ENCODE measurements at places on chromosomes 1 and 21. TPM values are rescaled to one million over a fixed set of nuclear protein-coding genes. Genes with fewer than 3 reads are reported as not detected.

Gene HCN3
- 0.36 TPM for total RNA-seq

GRCh38 chr1:69244211-69244610 is 323.5 kb upstream of the LRRC7 start:
- no peak for DNase-seq
- no peak overlapping the region for H3K4me3 ChIP-seq
- H3K36me3 ChIP-seq: no peaks in the 10 kb centered on the region
- H3K4me1 ChIP-seq: no peaks in the 10 kb centered on the region

GRCh38 chr1:158583962-158584361 is 4.3 kb upstream of the OR10X1 start:
- H3K4me3 ChIP-seq: no peak overlapping the region
- H3K27me3 ChIP-seq: no peaks in the 10 kb centered on the region

GRCh38 chr21:28882345-28882744 is 110.3 kb downstream of the LTN1 start:
- H3K4me3 ChIP-seq: no peak overlapping the region
- no peaks in the 10 kb centered on the region for H3K27me3 ChIP-seq
- 0 out of 2 replicates have a peak, but pooled peaks cover 1% of the 10 kb centered on the region for H3K36me3 ChIP-seq
- 0 out of 2 replicates have a peak, but pooled peaks cover 2% of the 10 kb centered on the region for H3K4me1 ChIP-seq
- no peak for DNase-seq
- H3K27ac ChIP-seq: no peak overlapping the region

Gene CSRP1
- 1,861 TPM for total RNA-seq

GRCh38 chr1:246043556-246043955 is 463.5 kb downstream of the SMYD3 start:
- H3K27ac ChIP-seq: no peak overlapping the region
- no peaks in the 10 kb centered on the region for H3K27me3 ChIP-seq
- no peak overlapping the region for H3K4me3 ChIP-seq
- H3K4me1 ChIP-seq: no peaks in the 10 kb centered on the region
- no peak for DNase-seq
- no peaks in the 10 kb centered on the region for H3K36me3 ChIP-seq

Gene PDZK1IP1
- total RNA-seq: not detected

- DNase-seq: no peak
- no peaks in the 10 kb centered on the region for H3K27me3 ChIP-seq
- peaks cover 4% of the 10 kb centered on the region for H3K4me1 ChIP-seq
Measured at GRCh38 chr1:27233667-27234048, 774 bp upstream of the WDTC1 start.

- H3K27ac ChIP-seq: no peak overlapping the region
- peaks cover 8% of the 10 kb centered on the region for H3K4me1 ChIP-seq
- no peak overlapping the region for H3K4me3 ChIP-seq
- DNase-seq: no peak
- H3K27me3 ChIP-seq: no peaks in the 10 kb centered on the region
Measured at GRCh38 chr1:183159960-183160359, 26.1 kb upstream of the LAMC2 start.

Gene EFHD2
- total RNA-seq: 23.1 TPM

DNA sequence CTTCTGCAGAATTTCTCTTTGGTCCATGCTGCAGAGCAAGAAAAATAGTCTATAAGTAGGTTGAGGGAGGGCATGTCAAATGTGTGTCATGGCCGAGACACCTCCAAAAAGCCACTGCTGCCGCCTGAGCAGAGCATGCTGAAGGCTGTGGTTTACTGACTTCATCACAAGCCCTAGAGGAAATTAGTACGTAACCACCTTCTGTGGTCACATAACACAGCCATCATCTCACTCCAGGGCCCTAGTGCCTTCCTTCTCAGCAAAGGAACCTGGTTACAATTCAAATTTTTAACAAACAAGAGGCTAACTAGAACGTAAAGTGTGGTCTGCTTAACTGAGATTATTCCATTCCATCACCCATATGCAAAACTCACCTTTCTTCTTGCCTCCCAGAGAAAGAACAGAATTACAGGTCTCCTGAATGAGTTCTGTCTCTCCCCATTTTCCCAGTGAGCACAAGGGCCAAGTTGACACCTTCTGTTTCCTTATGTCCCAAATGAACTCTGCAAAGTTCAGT is at the start of gene PTPN22:
PTPN22 (minus strand) TSS at position 116 of the 517 bp plus-strand sequence.
- no peaks in the 10 kb centered on the region for H3K27me3 ChIP-seq
- peak; percentile 83 for DNase-seq
- H3K4me1 ChIP-seq: peaks cover 6% of the 10 kb centered on the region
- no peaks in the 10 kb centered on the region for H3K36me3 ChIP-seq
- no peak within 1 kb of the TSS for H3K4me3 ChIP-seq

Data from IMR-90 (cell line).